ENCODE measurements at places on chromosomes 3 and 15.
A peak's percentile ranks its signal among the peaks of the same experiment; 100 is the strongest.

DNA sequence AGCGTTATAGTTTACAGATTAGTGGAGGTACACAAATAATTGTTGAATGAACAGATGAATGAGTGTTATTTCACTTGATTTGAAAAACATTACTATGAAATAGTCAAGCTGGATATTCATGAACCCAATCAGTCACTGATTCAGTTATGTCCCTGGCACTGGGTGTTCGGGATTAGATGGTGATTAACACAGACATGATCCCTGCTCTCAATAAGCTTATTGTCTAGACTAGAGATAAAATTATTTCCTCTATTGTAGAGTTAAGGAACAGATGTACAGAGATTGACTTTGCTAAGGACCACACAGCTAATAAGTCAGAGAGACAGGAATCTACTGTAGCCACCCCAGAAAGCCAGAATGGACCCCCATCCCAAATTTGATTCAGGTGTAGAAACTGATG lies 963 bp downstream of the GRAMD1C start:
- no peak for DNase-seq

GRCh38 chr15:68389041-68389930 lies 42.7 kb downstream of the ITGA11 start:
- DNase-seq = no peak

- DNase-seq = no peak
Measured at GRCh38 chr3:121710347-121710746, 39.2 kb downstream of the GOLGB1 start.

GRCh38 chr3:78845605-78846004 lies 922.2 kb downstream of the ROBO1 start:
- DNase-seq = no peak

- DNase-seq = peak; percentile 74
Measured at GRCh38 chr15:83061680-83062079, 5.4 kb downstream of the BTBD1 start.

DNA sequence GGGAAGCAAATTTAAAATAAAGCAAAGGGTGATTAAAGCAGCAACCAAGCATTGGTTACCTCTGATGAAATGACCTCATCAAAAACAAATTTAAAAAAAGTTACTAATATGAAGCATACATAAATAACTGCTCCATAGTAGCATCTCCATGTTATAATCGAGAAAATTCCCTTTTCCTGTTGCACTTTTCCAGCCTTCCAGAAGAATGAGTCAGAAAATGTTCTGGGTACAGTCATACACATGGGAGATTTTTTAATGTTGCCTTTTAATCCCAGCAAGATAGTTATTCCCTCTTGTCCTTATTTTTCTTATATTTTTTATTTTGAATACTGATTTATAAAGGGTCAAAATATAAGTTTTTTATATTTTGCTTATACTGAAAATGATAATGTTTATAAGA lies 2.6 kb upstream of the TMCO5A start:
- peak; percentile 15 for DNase-seq

DNA sequence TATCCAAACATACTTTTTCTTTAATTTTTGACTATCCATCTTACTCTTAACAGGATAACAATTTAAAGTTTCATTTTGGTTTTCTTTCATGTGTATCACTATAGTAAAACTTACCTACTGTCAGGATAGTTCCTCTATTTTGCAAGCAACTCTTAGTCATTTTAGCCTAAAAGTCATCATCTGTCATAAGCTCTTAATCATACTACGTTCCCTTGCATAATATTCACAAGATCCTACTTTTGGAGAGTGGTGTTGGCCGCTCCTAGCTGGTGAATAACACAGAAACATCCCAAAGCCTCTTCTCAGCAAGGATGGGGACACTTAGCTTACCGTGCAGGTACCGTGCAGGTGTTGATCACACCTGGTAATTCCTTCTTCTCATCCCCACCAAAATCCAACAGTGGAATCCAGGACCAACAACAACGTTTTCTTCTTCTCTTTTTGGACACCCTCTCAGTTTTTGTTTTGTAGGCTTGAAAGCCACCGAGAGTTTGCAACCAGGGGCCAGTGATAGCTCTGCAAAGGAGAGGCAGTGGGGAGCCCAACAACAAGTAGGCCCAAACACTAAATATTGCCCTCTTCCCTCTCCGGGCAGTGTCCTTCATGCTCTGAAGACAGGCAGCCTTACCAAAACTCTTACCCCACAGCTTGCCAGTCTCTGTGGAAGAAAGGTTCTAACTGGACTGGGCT lies 433 bp downstream of the FILIP1L start:
- no peak for DNase-seq

GRCh38 chr3:180457225-180457624 lies 144.7 kb upstream of the TTC14 start:
- no peak for DNase-seq

DNA sequence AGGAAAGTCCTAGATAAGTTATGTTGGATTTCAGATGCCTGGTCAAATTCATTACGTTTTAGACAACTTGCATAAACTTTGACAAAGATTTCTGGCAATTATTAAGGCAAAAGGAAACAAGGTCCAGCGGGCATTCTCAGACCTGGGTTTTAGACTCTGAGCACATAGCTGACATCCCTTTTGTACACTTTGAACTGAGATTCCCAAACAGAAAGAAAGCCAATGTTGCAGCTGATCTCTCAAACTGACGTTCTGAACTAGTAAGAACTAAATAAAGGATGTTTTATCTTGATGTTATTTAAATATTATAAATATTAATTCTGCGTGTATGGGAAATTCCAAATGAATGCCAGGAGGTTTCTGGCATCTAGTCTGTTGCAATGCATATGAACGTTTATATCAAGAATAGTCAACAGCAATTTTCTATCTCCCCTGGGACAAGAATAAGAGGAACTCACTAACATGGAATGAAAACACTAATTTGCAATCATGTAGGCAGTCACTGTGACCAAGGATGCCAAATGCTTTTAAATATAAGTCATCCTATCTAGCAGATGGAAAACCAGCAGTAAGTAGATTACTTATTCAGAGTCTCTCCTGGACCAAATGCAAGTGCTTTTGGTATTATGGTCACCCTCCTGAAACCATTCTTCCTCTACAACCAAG lies 202.1 kb downstream of the GREM1 start:
- peak; percentile 69 for DNase-seq

DNA sequence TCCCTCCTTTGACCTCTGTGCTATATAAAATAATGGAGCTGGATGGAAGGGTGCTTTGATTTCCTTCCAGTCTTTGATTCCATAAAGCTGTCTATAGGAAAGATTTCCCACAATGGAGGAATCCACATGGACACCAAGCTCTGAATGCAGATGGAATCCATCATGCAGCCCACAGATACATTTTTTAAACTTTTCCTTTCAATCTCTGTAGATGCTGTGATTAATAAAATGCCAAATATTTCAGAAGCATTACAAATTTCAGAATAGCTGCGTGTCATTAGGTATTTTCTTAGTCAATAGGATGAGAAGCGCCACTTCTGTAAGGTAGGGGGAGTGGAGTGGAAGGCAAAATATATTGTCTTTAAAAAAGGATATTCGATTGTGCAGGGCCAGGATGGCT lies 489.0 kb downstream of the NTRK3 start:
- DNase-seq = no peak

- no peak for DNase-seq
Measured at GRCh38 chr15:98968576-98968975, 39.0 kb downstream of the PGPEP1L start.

GRCh38 chr3:122481390-122481789 lies 33.3 kb downstream of the KPNA1 start:
- DNase-seq = no peak

- DNase-seq = no peak
Measured at GRCh38 chr3:115626721-115627120, 3.4 kb downstream of the GAP43 start.

DNA sequence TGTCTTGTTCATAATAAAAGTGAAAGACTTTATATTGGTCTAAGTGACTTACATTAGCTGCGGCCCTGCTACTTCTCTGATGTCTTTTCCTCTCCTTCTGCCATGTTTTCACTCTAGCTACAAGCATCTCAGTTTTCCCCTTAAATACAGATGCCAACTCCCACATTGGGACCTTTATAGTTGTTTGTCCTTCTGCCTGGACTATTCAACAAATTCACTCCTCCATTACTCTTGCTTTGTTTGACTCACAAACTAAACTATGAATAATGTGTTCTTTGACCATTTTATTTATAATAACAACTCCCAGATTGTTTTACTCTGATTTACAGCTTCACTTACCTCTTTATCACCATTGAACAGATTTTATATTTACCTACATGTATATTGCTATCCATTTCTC lies 1369.9 kb downstream of the SI start:
- DNase-seq = no peak

- DNase-seq = peak; percentile 37
Measured at GRCh38 chr15:56758770-56759449, 25.6 kb upstream of the ZNF280D start.

DNA sequence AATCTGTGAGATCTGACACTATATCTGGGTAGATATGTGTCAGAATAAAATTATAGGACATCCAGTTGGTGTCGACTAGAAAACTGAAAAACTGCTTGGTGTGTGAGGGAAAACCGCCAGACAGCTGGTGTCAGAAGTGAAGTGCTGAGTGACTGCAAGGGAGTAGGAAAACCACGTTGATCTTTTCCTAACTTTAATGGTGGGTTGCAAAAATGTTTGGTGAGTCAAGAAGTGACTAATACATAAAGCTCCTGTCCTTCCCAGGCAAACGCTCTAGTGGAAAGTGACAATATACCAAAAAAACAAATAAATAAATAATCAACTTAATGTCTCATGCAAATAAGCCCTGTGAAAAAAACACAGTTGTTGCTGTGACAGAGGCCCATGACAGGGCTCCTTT lies 7.3 kb upstream of the CD96 start:
- no peak for DNase-seq

GRCh38 chr3:64178419-64178818 lies 46.8 kb downstream of the PRICKLE2 start:
- no peak for DNase-seq

DNA sequence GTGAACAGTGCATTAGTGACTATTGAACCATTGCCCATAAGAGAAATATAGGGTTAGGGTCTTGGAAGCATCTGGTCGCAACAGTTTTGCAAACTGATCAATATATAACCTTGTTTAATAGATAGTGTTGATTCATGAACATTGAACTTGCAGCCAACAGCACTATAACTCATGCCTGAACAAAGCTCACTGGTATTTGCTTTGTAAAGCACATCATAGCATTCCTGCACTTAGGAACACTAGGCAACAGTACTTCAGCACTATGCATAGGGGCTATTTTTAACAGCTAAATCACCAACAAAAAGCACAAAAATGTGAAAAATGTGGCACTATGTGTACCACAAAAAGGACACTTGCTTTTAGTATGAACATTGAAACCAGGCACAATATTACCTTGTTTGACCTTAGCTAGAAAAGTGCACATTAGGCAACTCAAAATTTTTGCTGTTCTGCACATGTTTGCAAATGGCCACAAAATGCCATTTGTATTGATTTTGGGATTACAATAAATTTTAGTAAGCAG lies 68.0 kb downstream of the OXNAD1 start:
- no peak for DNase-seq

- no peak for DNase-seq
Measured at GRCh38 chr3:128736601-128737000, 10.6 kb downstream of the RAB7A start.

- no peak for DNase-seq
Measured at GRCh38 chr15:70761931-70762468, 1.4 kb downstream of the UACA start.

DNA sequence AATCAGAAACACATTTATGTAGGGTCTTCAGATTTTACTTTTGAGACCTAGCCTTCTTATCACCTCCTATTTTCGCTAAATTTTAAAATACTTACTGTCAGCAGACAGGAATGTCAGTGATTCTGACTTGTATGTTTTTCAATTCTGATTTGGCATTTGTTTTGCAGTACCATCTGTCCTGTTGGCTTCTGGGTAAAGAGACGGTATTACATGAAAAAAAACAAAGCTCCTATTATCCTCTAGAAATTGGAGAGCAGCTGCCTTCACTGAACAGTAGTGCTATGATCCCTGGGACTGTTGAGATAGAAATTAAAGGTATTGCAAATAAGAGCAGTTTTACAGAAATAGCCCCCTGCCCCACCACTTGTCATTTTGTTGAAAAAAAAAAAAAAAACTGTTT lies 8.4 kb downstream of the ARMC8 start:
- DNase-seq = no peak

- no peak for DNase-seq
Measured at GRCh38 chr3:37545479-37545878, 316.2 kb upstream of the CTDSPL start.

GRCh38 chr15:68819495-68820294 lies 1.0 kb downstream of the ANP32A start:
- peak; percentile 36 for DNase-seq

DNA sequence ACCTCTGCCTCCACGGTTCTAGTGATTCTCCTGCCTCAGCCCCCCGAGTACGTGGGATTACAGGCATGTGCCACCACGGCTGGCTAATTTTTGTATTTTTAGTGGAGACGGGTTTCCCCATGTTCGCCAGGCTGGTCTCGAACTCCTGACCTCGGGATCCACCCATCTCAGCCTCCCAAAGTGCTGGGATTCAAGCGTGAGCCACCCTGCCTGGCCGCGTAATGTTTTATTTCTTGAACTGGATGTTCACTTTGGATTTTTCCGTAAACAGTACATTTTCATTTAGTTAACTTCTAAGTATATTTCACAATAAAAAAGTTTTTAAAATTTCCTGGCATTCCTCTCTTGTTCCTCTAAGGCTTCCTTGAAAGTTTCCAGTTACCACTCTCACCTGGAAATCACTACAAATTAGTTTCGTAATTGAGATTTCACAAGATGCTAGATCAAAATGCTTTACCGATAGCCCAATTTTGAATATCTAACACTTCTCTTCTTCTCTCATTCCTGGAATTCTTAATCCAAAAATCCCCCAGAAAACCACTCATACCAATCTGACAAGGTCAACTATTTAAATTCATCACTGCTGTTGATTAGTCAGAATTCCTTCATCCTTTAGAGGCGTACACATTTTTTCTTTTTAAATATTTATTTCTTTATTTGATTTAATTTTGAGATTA lies 44.7 kb upstream of the INO80 start:
- peak; percentile 57 for DNase-seq

DNA sequence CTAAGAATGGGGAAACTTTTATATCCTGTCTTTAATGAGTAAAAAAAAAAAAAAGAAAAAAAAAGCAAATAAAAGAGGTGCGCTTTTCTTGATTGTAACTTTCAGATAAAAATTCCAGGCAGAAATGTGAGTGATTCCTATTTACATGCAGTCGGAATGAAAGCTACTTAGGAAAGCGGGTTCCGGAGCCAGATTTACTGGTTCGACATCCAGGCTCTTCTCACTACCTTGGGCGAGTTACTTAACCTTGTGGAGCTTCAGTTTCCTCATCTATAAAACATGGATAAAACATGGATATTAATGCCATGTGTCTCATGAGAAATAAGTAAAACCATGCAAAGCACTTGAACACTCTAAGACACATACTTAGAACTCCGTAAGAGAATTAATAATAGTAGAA lies 169.2 kb downstream of the TP63 start:
- no peak for DNase-seq

DNA sequence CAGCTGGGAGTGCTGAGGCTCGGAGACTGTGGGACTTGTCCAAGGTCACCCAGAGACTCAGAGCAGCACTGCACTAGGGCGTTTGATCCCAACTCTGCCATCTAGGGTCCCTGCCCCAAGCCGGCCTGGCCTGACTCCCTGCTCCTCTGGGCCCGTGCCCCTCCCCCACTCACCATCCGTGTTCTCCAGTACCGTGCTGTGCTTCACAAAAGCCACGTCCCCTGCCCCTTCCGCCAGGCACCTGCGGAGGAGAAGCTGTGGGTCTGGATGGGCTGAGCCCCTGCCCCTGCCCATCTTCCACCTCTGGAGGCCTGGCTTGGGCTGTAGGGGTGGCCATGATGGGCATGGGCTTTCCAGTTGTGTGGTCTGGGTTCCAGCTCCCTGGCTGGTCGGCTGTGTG lies 8.4 kb downstream of the MELTF start:
- no peak for DNase-seq
